ENCODE measurements at places on chromosomes 16 and 17. TPM values are rescaled to one million over a fixed set of nuclear protein-coding genes. Genes with fewer than 3 reads are reported as not detected.

The LGALS9B gene
- total RNA-seq: not detected

GRCh38 chr16:17273142-17273561 is 197.6 kb downstream of the XYLT1 start:
- no peak for DNase-seq

- no peak for DNase-seq
These were observed 4.9 kb downstream of the CDK10 start for GRCh38 chr16:89691231-89691985.

- no peak for DNase-seq
These were observed 8.8 kb upstream of the PAM16 start for GRCh38 chr16:4359914-4360313.

- no peak for DNase-seq
These were observed at the start of gene KRTAP1-5 for GRCh38 chr17:41026715-41027471. KRTAP1-5 (minus strand) TSS chr17:41027208; CDS start chr17:41027155, 53 bp downstream.

DNA sequence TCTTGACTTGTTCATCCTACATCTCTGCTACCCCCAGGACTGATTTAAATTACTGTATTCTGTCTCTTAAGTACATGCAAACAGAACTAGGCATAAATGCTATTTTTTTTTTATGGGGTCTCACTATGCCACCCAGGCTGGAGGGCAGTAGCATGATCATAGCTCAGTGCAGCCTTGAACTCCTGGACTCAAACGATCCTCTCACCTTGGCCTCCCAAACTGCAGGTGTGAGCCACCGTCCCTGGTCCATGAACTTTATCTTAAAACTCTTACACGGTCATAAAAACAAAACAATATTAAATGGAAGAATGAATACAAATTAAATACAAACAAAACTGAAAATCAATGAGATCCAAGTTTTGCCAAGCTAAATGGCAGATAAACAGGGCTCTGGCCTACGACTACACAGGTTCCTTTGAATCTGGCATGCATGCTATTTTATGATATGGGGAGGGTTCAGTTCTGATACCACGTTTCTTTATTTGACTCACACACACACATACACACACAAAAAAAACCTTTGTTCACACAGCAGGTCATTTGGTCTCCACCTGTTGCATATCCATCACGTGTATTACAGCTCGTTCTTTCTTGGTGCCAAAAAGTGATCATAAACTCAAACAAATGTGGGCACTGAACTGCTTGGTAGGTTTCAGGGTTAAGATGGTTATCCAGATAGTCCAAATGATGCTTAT is 1.1 kb upstream of the PKD1L3 start:
- no peak for DNase-seq

The NPIPA3 gene
- not detected for total RNA-seq
